ENCODE measurements at places on chromosomes 2 and 18. TPM values are rescaled to one million over a fixed set of nuclear protein-coding genes. Genes with fewer than 3 reads are reported as not detected.

The ANKRD62 gene
- total RNA-seq, result not detected

The KDM3A gene
- 61.2 TPM for total RNA-seq

The FAM228A gene
- total RNA-seq, result 1.8 TPM

The SKA1 gene
- total RNA-seq, result 0.68 TPM

The FAM161A gene
- 4.1 TPM for total RNA-seq

The CHRND gene
- total RNA-seq, result not detected

The SALL3 gene
- total RNA-seq, result not detected

The CD8A gene
- 0.99 TPM for total RNA-seq

The MERTK gene
- 28.1 TPM for total RNA-seq

The CFAP65 gene
- not detected for total RNA-seq

The KLHL41 gene
- 1.6 TPM for total RNA-seq

The CPS1 gene
- total RNA-seq, result 2.2 TPM

The LIPG gene
- 0.36 TPM for total RNA-seq

The CCDC85A gene
- 8.2 TPM for total RNA-seq

- H3K27ac ChIP-seq, result no peak overlapping the region
- H3K4me3 ChIP-seq, result no peak overlapping the region
- H3K36me3 ChIP-seq, result no peaks in the 10 kb centered on the region
- no peak for DNase-seq
- peaks cover 10% of the 10 kb centered on the region for H3K4me1 ChIP-seq
These were observed 70.1 kb downstream of the EPAS1 start for GRCh38 chr2:46367286-46367685.

DNA sequence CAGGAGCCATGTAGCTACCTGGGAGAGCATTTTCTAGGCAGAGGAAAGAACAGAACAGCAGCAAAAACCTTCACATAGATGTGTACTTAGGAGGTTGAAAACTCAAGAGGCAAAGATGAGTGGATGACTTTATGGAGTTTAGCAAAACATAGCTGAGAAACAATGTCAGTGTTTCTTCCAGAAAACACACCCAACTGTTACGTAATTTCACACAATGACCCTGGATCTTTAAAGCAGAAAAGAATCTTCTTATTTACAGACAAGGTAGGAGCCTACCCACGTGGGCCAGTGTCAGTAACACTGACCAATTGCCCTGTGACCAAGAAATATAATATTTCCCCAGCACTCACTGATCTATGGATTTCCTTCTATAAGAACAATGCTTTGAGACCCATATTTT, 254.6 kb downstream of the CDH20 start:
- H3K27me3 ChIP-seq, result no peaks in the 10 kb centered on the region
- no peak overlapping the region for H3K27ac ChIP-seq
- no peaks in the 10 kb centered on the region for H3K36me3 ChIP-seq
- no peaks in the 10 kb centered on the region for H3K4me1 ChIP-seq
- DNase-seq, result no peak

DNA sequence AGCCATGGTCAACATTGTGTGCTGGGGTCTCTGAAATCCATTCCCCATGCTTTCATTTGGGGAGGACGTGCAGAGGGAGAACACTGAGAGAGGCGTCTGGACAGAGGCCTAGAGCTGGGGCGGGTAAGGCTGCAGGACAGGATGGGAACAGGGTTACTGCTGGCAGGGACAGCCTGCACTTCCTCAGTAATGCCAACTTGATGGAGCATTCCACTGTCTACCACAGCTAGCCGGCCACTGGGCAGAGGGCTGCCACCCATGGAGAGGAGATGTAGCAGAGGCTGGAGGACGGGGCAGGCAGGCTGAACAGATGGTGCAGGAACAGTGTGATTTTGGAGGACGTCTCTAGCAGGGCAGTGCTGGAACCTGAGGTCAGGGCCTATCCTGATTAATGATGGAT, 29.3 kb downstream of the MRPL33 start:
- H3K36me3 ChIP-seq, result no peaks in the 10 kb centered on the region
- no peak overlapping the region for H3K27ac ChIP-seq

GRCh38 chr18:79555885-79556284, 123.7 kb upstream of the CTDP1 start:
- no peak overlapping the region for H3K4me3 ChIP-seq
- no peak for DNase-seq
- H3K27ac ChIP-seq, result no peak overlapping the region
- no peaks in the 10 kb centered on the region for H3K27me3 ChIP-seq
- no peaks in the 10 kb centered on the region for H3K4me1 ChIP-seq

GRCh38 chr18:21074336-21075323, 37.0 kb downstream of the ROCK1 start:
- no peaks in the 10 kb centered on the region for H3K36me3 ChIP-seq
- H3K4me3 ChIP-seq, result no peak overlapping the region
- H3K4me1 ChIP-seq, result peaks cover 56% of the 10 kb centered on the region
- no peaks in the 10 kb centered on the region for H3K27me3 ChIP-seq
- no peak overlapping the region for H3K27ac ChIP-seq

GRCh38 chr18:21183670-21184069, 58.4 kb upstream of the GREB1L start:
- no peaks in the 10 kb centered on the region for H3K36me3 ChIP-seq
- H3K4me1 ChIP-seq, result no peaks in the 10 kb centered on the region
- H3K27ac ChIP-seq, result no peak overlapping the region
- H3K4me3 ChIP-seq, result no peak overlapping the region
- no peak for DNase-seq

- DNase-seq, result no peak
- no peak overlapping the region for H3K4me3 ChIP-seq
- no peaks in the 10 kb centered on the region for H3K36me3 ChIP-seq
- H3K4me1 ChIP-seq, result peaks cover 39% of the 10 kb centered on the region
These were observed 67.9 kb upstream of the THOC1 start for GRCh38 chr18:335733-336132.

DNA sequence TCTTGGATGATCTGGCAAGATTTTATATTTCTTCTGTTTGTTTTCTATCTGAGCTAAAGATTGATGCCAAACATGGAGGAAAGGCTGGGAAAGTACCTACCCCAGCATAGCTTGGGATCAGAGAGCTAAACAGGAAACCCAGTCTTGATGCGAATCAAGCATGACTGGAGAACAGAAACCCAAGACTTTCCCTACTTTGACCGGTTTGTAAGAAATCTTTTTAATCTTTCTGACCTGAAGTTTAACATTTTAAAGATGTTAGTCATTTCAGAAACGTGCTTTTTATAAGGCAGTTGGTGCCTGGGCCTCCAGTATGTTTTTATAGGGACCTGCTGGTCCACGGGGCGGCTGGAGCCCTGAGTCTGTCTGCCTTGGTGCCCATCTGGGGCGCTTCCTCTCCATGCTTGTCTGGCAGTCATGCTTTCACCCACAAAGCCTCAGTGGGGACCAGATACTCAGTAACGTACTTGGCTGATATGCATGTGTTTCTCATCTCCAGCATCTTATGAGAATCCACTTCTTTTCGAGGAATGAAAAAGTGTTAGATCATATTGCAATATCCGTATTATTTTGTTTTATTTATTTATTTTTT, 266.5 kb downstream of the PTGR3 start:
- no peak overlapping the region for H3K4me3 ChIP-seq
- H3K4me1 ChIP-seq, result no peaks in the 10 kb centered on the region
- H3K36me3 ChIP-seq, result no peaks in the 10 kb centered on the region

GRCh38 chr2:88807237-88807962, 115.9 kb downstream of the RPIA start:
- H3K27ac ChIP-seq, result no peak overlapping the region
- H3K27me3 ChIP-seq, result peaks cover 4% of the 10 kb centered on the region
- no peaks in the 10 kb centered on the region for H3K4me1 ChIP-seq

GRCh38 chr2:27809761-27810241, 38.3 kb downstream of the MRPL33 start:
- no peaks in the 10 kb centered on the region for H3K4me1 ChIP-seq
- no peak overlapping the region for H3K27ac ChIP-seq
- no peak overlapping the region for H3K4me3 ChIP-seq
- H3K27me3 ChIP-seq, result no peaks in the 10 kb centered on the region
- H3K36me3 ChIP-seq, result no peaks in the 10 kb centered on the region

DNA sequence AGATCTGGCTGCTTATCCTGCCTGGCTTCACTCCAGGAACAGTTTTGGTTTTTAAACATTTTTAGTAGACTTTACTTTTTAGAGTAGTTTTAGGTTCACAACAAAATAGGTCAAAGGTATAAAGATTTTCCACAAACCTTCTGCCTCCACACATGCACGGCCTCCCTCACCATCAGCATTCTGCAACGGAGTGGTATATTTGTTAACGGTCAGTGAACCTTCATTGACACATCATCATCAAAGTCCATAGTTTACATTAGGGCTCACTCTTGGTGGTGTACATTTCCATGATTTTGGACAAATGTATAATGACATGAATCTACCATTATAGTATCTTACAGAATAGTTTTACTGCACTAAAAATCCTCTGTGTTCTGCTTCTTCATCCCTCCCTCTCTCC, 303.1 kb upstream of the EPAS1 start:
- H3K4me1 ChIP-seq, result peaks cover 42% of the 10 kb centered on the region
- no peaks in the 10 kb centered on the region for H3K27me3 ChIP-seq
- H3K27ac ChIP-seq, result no peak overlapping the region
- no peak overlapping the region for H3K4me3 ChIP-seq
- DNase-seq, result no peak

- H3K27ac ChIP-seq, result no peak overlapping the region
- H3K4me3 ChIP-seq, result no peak overlapping the region
- DNase-seq, result no peak
- H3K27me3 ChIP-seq, result no peaks in the 10 kb centered on the region
These were observed 158.1 kb upstream of the SLC39A10 start for GRCh38 chr2:195498839-195499490.

DNA sequence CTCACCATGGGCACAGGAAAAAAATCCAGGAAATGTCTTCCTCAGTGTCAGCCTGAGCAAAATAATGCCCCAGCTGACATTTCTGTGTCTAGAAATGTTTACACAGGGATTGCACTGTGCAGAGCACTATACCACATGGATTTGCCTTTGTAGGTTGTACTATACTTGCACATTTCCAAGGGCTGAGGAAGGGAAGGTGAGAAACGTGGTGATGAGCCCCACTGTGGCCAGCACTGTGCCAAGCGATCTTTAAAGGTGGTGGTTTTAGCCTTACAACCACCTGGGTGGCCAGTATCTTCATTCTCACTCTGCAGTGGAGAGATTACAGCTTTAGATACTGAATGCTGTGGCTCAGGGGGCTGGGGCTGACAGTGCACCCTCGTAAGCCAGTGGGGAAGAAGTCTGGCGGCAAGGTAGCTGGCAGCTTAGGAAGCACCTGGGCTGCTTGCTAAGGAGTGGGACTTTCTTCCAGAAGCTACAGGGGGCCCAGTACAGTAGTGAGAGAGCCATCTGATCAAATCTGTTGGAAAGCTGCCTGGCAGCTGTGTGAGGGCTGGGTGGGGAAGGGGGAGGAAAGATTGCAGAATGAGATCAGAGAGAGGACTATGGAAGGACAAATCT, 81.4 kb upstream of the MSH2 start:
- H3K27ac ChIP-seq, result no peak overlapping the region
- peaks cover 9% of the 10 kb centered on the region for H3K4me1 ChIP-seq
- no peaks in the 10 kb centered on the region for H3K27me3 ChIP-seq
- no peak overlapping the region for H3K4me3 ChIP-seq

DNA sequence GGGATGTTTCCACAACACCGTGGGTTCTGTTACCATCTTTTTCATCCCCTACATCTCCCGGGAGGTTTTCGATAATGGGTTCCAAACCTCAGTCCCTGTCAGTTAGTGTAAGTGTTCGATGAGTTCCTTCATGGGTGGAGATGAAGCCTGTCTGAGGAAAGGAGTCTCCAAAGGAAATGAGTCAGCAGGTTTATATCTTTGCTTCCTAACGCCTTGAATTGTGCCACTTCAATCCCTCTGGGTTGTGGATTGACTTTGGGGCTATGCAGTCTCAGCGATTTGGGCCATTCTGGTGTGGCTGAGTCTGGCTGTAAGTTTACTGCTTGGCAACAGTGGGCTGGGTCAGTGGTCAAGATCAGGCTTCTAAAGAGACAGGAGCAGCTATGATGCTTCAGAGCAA, 1.2 kb downstream of the SERPINB5 start:
- H3K27me3 ChIP-seq, result no peaks in the 10 kb centered on the region
- H3K4me3 ChIP-seq, result no peak overlapping the region
- no peak for DNase-seq

- peaks cover 70% of the 10 kb centered on the region for H3K27me3 ChIP-seq
- H3K27ac ChIP-seq, result no peak overlapping the region
- H3K4me1 ChIP-seq, result peaks cover 72% of the 10 kb centered on the region
- peak overlapping the region; percentile 2 for H3K4me3 ChIP-seq
- no peaks in the 10 kb centered on the region for H3K36me3 ChIP-seq
These were observed 2.8 kb downstream of the ONECUT2 start for GRCh38 chr18:57437766-57438671.

GRCh38 chr2:171726847-171727450, 39.7 kb downstream of the DYNC1I2 start:
- no peaks in the 10 kb centered on the region for H3K27me3 ChIP-seq
- H3K4me1 ChIP-seq, result no peaks in the 10 kb centered on the region
- no peak overlapping the region for H3K4me3 ChIP-seq
- no peak overlapping the region for H3K27ac ChIP-seq
- peaks cover 20% of the 10 kb centered on the region for H3K36me3 ChIP-seq

GRCh38 chr18:9571546-9571945, 42.8 kb downstream of the PPP4R1 start:
- H3K27me3 ChIP-seq, result no peaks in the 10 kb centered on the region
- no peaks in the 10 kb centered on the region for H3K4me1 ChIP-seq
- H3K4me3 ChIP-seq, result no peak overlapping the region
- H3K27ac ChIP-seq, result no peak overlapping the region
- DNase-seq, result no peak

DNA sequence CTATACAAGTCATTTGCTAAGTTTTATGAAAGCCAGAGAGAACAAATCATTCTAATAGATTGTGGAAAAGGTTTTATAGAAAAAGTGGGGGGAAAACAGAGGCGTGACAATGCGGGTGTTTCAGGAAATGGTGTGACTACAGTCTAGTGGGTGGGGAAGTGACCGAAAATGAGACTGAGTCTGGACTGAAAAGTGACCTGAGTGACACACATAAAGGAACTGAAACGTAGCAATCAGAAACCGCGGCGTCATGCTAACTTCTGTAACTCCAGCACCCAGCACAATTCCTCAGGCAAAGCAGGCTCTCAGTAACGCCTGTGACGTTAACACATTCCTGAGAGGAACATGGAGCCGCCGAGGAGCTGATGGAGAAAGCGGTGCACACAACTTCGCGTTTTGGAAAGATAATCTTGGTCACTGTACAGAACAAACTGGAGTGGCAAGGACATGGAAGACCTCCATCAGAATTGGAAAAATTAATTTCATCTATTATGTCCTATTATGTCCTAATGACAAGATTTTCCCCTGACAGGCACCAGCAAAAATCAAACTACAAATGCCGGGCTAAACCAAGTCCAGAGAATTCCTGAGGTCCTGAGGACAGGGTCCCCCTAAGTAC, 1.4 kb upstream of the CD226 start:
- H3K27ac ChIP-seq, result no peak overlapping the region
- H3K4me1 ChIP-seq, result no peaks in the 10 kb centered on the region
- no peak overlapping the region for H3K4me3 ChIP-seq
- DNase-seq, result peak; percentile 65
- no peaks in the 10 kb centered on the region for H3K36me3 ChIP-seq

GRCh38 chr18:62729487-62730386, 14.4 kb downstream of the PHLPP1 start:
- DNase-seq, result no peak
- H3K36me3 ChIP-seq, result no peaks in the 10 kb centered on the region
- H3K27me3 ChIP-seq, result no peaks in the 10 kb centered on the region
- no peak overlapping the region for H3K4me3 ChIP-seq
- no peaks in the 10 kb centered on the region for H3K4me1 ChIP-seq

- H3K36me3 ChIP-seq, result no peaks in the 10 kb centered on the region
- no peak for DNase-seq
- H3K27me3 ChIP-seq, result no peaks in the 10 kb centered on the region
- H3K4me3 ChIP-seq, result no peak overlapping the region
- H3K4me1 ChIP-seq, result no peaks in the 10 kb centered on the region
- no peak overlapping the region for H3K27ac ChIP-seq
These were observed 290.1 kb upstream of the HDAC4 start for GRCh38 chr2:239690651-239691631.

GRCh38 chr18:62828852-62829251, 113.5 kb downstream of the PHLPP1 start:
- H3K27me3 ChIP-seq, result no peaks in the 10 kb centered on the region
- H3K4me1 ChIP-seq, result no peaks in the 10 kb centered on the region
- H3K27ac ChIP-seq, result no peak overlapping the region

All from sigmoid colon (tissue), 7 donors.